ENCODE measurements at places on chromosomes 2 and 18.

- DNase-seq, result no peak
These were observed 71.3 kb downstream of the FAM228A start for GRCh38 chr2:24245986-24246776.

DNA sequence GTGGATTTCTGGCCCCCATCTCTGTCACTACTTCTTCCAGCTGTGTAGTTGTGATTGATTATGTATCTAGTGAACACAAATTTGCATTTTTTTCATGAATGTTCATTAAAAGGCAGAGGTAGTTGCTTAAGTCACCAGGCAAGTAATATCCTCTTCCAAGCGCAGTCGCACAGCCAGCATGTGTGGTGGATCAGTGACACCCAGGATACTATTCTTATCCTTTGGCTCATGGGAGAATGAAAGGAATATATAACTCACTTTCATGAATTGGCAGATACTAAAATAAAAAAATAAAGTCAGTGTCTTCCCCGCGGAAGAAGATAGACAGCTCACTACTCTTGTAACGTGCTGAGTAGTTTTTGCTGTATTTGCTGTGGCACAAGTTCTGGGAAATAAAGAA, 387.8 kb downstream of the CDH7 start:
- DNase-seq, result no peak

GRCh38 chr2:103165836-103166235, 404.0 kb downstream of the TMEM182 start:
- no peak for DNase-seq

GRCh38 chr18:77105028-77105427, 27.6 kb downstream of the MBP start:
- no peak for DNase-seq

DNA sequence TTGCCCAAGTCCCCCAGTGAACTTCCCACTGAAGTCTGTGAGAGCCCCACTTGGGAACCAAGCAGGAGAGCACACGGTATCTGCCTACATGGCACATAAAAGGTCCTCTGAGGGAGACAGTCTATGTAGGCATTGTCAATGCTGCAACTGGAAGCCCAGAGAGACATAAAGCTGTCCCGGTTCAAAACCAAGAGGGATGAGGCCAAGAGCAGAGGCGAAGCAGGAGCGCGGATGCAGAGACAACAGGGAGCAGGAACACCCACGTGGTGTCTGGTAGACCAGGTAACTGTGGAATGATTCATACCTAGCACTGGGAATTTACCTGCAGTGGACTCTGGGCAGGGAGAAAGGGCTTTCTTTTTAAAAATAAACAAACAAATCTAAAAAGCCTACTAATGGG, 233.1 kb upstream of the SOX11 start:
- no peak for DNase-seq

DNA sequence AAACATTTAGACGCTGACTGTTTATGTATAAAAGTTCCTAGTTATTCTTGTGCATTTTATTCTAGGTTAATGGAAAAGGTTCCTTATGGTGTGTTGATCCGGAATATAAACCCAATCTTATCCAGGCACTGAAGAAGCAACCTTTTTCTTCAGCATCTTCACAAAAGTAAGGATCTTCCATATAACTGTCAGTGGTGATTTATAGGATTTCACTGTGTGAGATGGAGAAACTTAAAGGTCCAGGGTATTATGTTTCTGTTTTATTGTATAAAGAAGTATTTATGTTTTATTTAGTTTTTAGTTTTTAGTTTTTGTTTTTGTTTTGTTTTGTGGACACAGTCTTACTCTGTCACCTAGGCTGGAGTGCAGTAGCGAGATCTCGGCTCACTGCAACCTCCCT, 171.0 kb upstream of the STON1 start:
- DNase-seq, result no peak

- DNase-seq, result no peak
These were observed 99.0 kb downstream of the NETO1 start for GRCh38 chr18:72768681-72769229.

- DNase-seq, result no peak
These were observed 23.3 kb downstream of the ARMC9 start for GRCh38 chr2:231221761-231222160.

DNA sequence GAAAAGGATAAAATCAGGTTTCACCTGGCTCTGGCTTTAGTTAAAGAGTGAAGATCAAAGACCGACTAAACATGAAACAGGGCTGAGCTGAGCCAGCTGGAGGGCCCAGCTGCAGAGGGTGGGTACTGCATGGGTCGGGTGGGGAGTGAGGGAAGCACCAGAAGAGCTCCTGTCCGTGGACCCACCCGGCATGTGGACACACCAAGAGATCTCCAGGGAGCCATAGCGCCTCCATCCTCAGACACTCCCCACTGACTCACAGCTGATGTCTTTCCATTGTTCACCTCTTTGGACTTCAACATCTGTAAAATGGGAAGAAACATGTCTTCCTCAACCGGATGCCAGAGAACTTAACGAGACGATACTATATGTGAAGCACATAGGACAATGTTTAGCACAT, 178.3 kb upstream of the KLHL29 start:
- no peak for DNase-seq

GRCh38 chr2:62868947-62869346, 163.4 kb downstream of the EHBP1 start:
- DNase-seq, result no peak

- no peak for DNase-seq
These were observed 11.3 kb downstream of the CMPK2 start for GRCh38 chr2:6854416-6854815.

- no peak for DNase-seq
These were observed 119.9 kb upstream of the DCC start for GRCh38 chr18:52220062-52220591.

- DNase-seq, result no peak
These were observed 26.5 kb upstream of the ABI2 start for GRCh38 chr2:203301667-203302066.

DNA sequence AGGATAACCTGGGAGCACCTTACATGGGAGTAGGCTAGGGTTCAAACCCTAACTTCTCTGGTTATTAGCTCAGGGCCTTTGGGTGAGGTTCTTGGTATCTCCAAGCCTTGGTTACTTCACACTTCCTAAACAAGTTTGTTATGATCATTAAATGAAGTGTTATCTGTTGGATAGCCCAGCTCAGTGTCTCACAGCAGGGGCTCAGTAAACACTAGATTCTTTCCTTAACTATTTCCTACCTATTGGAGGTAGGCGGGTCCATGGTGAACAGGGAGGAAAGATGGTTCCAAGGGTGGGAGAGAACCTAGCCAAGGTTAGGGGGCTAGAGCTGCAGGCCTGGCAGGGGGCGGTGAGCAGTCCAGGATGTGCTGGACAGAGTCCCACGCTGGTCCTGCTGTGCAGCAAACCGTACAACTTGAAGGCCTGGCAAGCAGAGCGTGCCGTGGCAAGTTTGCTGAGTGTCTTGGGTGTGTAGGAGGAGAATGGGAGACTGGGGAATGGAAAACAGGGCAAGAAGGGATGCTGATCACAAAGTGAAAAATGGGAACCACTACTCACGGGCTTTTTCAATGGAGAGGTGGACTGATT, 259.1 kb downstream of the PRKCE start:
- DNase-seq, result no peak

DNA sequence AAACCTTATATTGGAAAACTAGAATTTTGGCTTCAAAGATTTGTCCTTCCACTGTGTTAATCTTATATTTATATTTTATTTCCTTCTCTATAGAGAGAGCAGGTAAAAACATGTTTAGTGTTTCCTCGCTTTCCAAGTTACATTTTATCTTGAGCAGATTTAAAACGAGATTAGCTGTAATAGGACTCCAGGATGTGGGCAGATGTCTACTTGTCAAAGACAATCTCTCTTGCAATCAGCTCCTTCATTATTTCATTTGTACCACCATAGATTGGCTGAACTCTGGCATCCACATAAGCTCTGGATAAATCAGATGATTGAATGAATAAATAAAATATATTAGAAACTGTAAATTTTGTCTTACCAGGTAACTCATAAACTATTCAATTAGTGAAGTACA, 17.5 kb upstream of the KANSL1L start:
- no peak for DNase-seq

GRCh38 chr2:143603035-143603655, 473.9 kb downstream of the ARHGAP15 start:
- DNase-seq, result no peak

DNA sequence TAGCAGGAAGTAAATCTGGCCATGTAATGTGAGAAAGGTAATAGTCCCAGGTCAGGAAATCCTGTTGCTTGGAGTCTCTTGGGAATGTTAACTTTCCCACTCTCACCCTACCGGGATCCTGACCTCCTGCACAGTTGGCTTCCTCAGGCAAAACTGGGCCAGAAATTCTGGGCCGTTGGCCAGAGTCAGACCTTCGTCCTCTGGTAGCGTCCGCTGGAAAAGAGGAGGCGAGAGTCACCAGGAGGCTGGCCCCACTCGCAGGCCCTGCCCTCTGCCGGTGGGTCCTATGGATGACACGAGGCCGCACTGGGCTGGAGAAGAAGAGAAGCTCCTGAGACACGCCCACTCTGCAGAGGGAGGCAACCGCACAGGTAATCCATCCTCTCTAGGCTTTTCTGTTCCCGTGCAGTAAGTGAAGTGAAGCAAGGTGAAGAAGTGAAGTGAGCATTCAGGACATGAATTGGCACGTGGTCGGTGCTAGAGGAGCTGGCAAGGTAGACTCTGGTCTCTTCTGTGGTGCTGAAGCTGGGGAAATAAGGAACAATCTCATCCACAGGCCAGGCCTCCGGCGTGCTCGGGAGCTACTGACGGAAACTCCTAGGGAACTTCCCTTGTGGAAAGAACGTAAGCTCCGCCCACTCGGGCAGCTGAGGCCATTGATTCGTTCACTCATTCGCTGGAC, 182.7 kb upstream of the GLI2 start:
- DNase-seq, result no peak

- DNase-seq, result no peak
These were observed 199.8 kb downstream of the KCNE4 start for GRCh38 chr2:223251656-223252229.

DNA sequence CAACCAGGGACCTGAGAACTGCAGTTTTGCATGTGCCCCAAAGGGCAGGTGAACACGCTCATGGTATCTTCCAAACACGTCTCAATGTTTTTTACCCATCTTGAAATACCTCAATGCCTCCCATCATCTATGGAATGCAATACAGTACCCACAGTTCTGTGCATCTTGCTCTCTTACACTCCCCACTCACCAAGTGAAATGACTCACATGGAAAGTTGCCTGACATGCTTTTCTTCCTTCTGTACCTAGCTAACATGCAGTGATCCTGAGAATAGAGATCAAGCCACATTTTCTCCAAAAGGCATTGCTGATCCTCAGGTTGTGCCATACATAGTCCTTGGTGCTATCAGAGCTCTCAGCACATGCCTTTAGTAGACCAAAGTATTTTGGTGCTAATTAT, 373.9 kb downstream of the GPD2 start:
- DNase-seq, result no peak

DNA sequence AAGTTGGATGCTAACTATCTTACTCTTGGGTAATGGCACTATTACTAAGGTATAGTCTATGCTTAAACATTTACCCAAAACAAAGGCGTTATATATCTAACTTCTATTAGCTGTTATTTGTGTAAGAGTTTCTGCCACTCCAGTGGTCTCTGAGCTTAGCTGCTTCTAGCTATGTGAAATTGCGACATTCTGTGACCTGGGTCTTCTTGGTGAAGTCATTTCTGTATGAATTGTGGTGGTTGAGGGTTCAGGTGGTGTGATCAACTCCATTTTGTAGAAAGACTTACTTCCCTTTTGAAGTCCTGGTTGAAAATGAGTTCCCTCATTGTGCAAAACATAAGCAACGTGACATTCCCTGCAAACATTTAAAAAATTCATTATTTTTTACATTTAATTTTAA, 221.6 kb downstream of the PIK3C3 start:
- no peak for DNase-seq

DNA sequence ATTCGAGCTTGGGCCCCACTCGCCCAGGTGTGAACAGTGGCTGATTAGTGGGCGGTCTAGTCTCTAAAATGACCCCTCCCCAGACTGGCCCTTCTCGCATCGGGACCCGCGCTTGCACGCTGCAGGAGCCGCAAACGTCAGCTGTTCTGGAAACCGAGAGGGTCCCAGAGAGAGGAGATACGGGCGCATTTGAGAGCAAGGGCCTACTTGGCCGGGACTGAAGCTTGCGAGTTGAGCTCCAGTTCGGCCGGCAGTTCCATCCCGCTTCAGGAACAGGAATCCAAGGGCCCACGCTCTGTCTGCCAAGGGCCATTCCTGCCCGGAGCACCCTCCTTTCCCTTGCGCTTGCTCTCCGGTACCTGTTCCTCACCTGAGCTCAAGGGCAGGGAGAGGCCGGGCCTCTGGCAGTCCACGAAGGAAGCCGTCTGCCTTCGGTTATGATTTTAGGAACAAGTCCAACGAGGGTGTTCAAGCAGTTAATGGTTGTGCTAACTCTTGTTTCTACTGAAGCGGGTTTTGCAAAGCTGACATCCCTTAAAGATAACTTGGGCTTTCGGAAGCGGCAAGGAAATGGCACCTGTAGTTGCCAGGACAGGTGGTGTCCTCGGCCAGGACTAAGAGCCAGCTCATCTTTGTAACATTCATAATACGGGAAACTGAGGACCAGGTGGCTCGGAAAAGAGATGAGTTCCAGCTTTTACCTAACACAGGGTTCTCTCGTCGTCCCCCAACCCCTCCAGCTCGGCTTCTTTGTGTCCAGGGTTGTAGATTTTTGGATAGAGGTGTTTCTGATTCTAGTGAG, 3.9 kb upstream of the DLX1 start:
- DNase-seq, result no peak

DNA sequence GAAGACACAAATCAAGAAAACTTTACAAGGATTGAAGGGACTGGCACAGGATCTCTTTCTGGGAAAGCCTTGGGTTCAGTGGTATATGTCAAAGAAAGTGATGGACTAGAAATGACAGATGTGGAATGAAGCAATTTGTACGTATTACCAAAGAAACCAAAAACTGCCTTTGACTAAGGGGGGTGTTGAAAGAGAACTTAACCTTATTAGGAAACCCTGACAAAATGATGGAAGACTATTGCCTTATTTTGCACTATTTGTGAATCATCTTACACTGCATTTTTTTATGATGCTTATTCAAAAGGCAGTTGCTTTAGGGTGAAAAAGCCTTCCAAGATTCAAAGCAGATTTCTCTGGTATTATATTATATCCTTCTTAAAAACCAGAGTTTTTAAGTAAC, 4.0 kb downstream of the TSGA10 start:
- no peak for DNase-seq

GRCh38 chr18:22489704-22490103, 72.0 kb upstream of the CTAGE1 start:
- no peak for DNase-seq

GRCh38 chr2:84969511-84970209, 1.3 kb upstream of the KCMF1 start:
- DNase-seq, result no peak

GRCh38 chr18:8536231-8536630, 73.0 kb upstream of the RAB12 start:
- DNase-seq, result no peak

GRCh38 chr18:79480171-79481045, 84.7 kb downstream of the NFATC1 start:
- no peak for DNase-seq

- no peak for DNase-seq
These were observed 34.4 kb downstream of the VRK2 start for GRCh38 chr2:58081000-58081399.

GRCh38 chr18:31041271-31042083, 1.1 kb downstream of the DSC3 start:
- DNase-seq, result no peak

All from activated T-cell treated with anti-CD3 and anti-CD28 coated beads for 1 hour (primary cell).